ENCODE measurements at places on chromosomes 11 and 22. TPM values are rescaled to one million over a fixed set of nuclear protein-coding genes. Genes with fewer than 3 reads are reported as not detected.

SPI1 gene
- not detected for total RNA-seq

PGA3 gene
- total RNA-seq: not detected

CCND1 gene
- 117 TPM for total RNA-seq

UPK3A gene
- not detected for total RNA-seq

EMID1 gene
- total RNA-seq: 1.00 TPM

EIF3L gene
- 357 TPM for total RNA-seq

CLDN5 gene
- total RNA-seq: 0.28 TPM

ANO1 gene
- total RNA-seq: 0.14 TPM

ANAPC15 gene
- total RNA-seq: 23.5 TPM

MRGPRX3 gene
- total RNA-seq: not detected

ADORA2A gene
- total RNA-seq: 0.71 TPM

CRYBB3 gene
- not detected for total RNA-seq

COX8A gene
- total RNA-seq: 502 TPM

KRTAP5-8 gene
- not detected for total RNA-seq

SMTNL1 gene
- not detected for total RNA-seq

PANX2 gene
- 0.85 TPM for total RNA-seq

ESAM gene
- total RNA-seq: 0.14 TPM

PPP1R14B gene
- total RNA-seq: 130 TPM

GLYAT gene
- total RNA-seq: not detected

OR52N5 gene
- total RNA-seq: not detected

KCTD17 gene
- total RNA-seq: 26.1 TPM

PGA5 gene
- not detected for total RNA-seq

MPZL2 gene
- not detected for total RNA-seq

CRYBB2 gene
- not detected for total RNA-seq

All from smooth muscle cell of bladder (primary cell).